A549 treated with ZK216348 at 1 μM for 4 hours (cell line): ENCODE measurements at places on chromosomes 4 and X. TPM values are rescaled to one million over a fixed set of nuclear protein-coding genes. Genes with fewer than 3 reads are reported as not detected.

Gene UGT2B10
- not detected in 5 replicates for total RNA-seq

Gene SPANXB1
- total RNA-seq, result 2.2 to 3.1 TPM (median 2.3 TPM) in 5 replicates

Gene ARX
- total RNA-seq, result 0.45 to 0.74 TPM (median 0.52 TPM) in 5 replicates

Gene PPP4R3C
- not detected in 5 replicates for total RNA-seq

Gene IGSF1
- 0.23 to 0.47 TPM (median 0.31 TPM) in 5 replicates for total RNA-seq

Gene FMR1
- 16.8 to 26.1 TPM (median 22.9 TPM) in 5 replicates for total RNA-seq

Gene IQCM
- total RNA-seq, result not detected in 5 replicates

Gene RHOXF2B
- not detected in 5 replicates for total RNA-seq

Gene LINC00632
- total RNA-seq, result 1.1 to 2.3 TPM (median 1.8 TPM) in 5 replicates

Gene MUC7
- total RNA-seq, result not detected in 5 replicates

Gene ACOX3
- 7.8 to 11.0 TPM (median 9.7 TPM) in 5 replicates for total RNA-seq

Gene PNMA5
- total RNA-seq, result not detected in 5 replicates

Gene GABRA4
- not detected in 5 replicates for total RNA-seq

Gene FAM149A
- 0.98 to 1.6 TPM (median 1.2 TPM) in 5 replicates for total RNA-seq

Gene SLC39A8
- 7.0 to 10.8 TPM (median 10.1 TPM) in 5 replicates for total RNA-seq

Gene MAP7D3
- total RNA-seq, result 9.5 to 19.8 TPM (median 12.8 TPM) in 5 replicates

Gene SULT1B1
- total RNA-seq, result 0.02 TPM in 1 of 5 replicates, not detected in the others

Gene CPZ
- 0.12 to 0.28 TPM (median 0.15 TPM) in 5 replicates for total RNA-seq

Gene HCCS
- total RNA-seq, result 56.3 to 72.1 TPM (median 56.4 TPM) in 5 replicates

Gene ADGRG4
- not detected in 5 replicates for total RNA-seq

Gene ADRA2C
- total RNA-seq, result 5.9 to 15.9 TPM (median 11.4 TPM) in 5 replicates

Gene CPLX1
- total RNA-seq, result 0.46 to 1.5 TPM (median 0.88 TPM) in 5 replicates

Gene F8A2
- not detected in 5 replicates for total RNA-seq

Gene C4orf50
- not detected in 5 replicates for total RNA-seq

Gene SEPTIN11
- total RNA-seq, result 21.6 to 41.6 TPM (median 38.5 TPM) in 5 replicates

Gene NPNT
- total RNA-seq, result 0.22 to 0.60 TPM (median 0.37 TPM) in 5 replicates

Gene CDX4
- not detected in 5 replicates for total RNA-seq

Gene CLDN22
- total RNA-seq, result not detected in 5 replicates

Gene LRRC66
- 0.13 to 0.21 TPM in 2 of 5 replicates, not detected in the others for total RNA-seq

Gene RNF212
- total RNA-seq, result 1.5 to 2.5 TPM (median 1.7 TPM) in 5 replicates

Gene GABRB1
- not detected in 5 replicates for total RNA-seq

Gene AVPR2
- total RNA-seq, result not detected in 5 replicates

Gene GUCY1B1
- total RNA-seq, result 0.20 to 0.33 TPM (median 0.26 TPM) in 5 replicates

Gene KLHL15
- 2.3 to 4.3 TPM (median 3.8 TPM) in 5 replicates for total RNA-seq

Gene MAML3
- 11.2 to 15.4 TPM (median 12.9 TPM) in 5 replicates for total RNA-seq

Gene PRR32
- total RNA-seq, result not detected in 5 replicates

Gene GPR173
- 0.02 TPM in 1 of 5 replicates, not detected in the others for total RNA-seq

Gene ITIH6
- total RNA-seq, result not detected in 5 replicates

Gene FOXR2
- total RNA-seq, result not detected in 5 replicates

Gene LPAR4
- total RNA-seq, result not detected in 5 replicates

Gene USP46
- 4.9 to 8.4 TPM (median 7.7 TPM) in 5 replicates for total RNA-seq

Gene MAGEA2
- total RNA-seq, result not detected in 5 replicates

Gene BMPR1B
- total RNA-seq, result 4.9 to 7.7 TPM (median 6.4 TPM) in 5 replicates

Gene ANOS1
- total RNA-seq, result 0.04 to 0.32 TPM (median 0.10 TPM) in 4 of 5 replicates, not detected in the other

Gene BGN
- 0.12 to 0.26 TPM (median 0.18 TPM) in 4 of 5 replicates, not detected in the other for total RNA-seq

Gene F8A1
- total RNA-seq, result 57.8 to 118 TPM (median 103 TPM) in 5 replicates

Gene OTOP1
- not detected in 5 replicates for total RNA-seq

Gene MTTP
- not detected in 5 replicates for total RNA-seq

Gene SFRP2
- total RNA-seq, result not detected in 5 replicates

Gene ADH1C
- total RNA-seq, result not detected in 5 replicates

Gene HAND2
- 0.12 to 0.62 TPM (median 0.31 TPM) in 5 replicates for total RNA-seq

Gene DNAAF6
- total RNA-seq, result not detected in 5 replicates

Gene SCML2
- 6.8 to 8.9 TPM (median 7.3 TPM) in 5 replicates for total RNA-seq
